Left renal cortex interstitium (tissue), 4 donors: ENCODE measurements at places on chromosomes 1 and 21. TPM values are rescaled to one million over a fixed set of nuclear protein-coding genes. Genes with fewer than 3 reads are reported as not detected.

DNA sequence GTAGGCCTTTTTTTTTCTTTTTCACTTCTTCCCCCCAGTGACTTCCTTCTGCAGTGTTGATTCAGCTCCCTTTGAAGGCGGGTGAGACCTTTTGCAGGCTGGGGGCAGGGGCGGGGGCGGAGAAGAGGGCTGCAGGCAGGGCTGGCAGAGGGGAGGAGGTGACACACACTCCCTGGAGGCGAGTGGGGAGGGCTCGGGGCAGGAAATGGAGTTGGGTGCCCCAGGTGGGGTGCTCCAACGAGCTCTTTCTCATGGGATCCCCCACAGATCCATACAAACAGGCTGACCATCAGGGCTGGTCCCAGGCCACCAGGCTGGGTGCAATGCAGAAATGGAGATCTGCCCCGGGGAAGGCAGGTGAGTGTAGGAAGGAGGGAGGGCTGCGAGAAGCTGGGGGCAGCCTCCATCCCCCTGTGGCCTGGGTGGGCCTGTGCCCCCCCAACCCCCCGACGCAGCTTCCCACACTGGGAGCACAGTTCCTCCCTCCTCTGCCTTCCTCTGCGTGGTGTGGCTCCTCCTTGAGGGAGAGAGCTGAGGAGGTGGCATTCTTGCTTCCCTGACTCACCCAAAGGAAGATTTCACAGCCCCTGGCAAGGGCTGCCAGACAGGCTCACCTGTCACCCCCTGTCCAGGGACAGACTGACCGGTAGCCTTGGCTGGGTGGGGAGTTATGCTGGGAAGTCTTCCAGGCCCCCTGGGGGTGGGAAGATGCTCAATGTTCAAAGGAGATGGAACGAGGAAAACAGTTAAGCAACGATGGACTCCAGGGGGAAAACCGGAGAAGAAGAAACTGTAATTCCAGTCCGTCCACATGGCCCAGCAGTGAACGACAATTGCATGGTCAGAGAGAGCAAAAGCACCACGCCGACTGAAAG is 7.1 kb upstream of the ITGB2 start:
- DNase-seq, result no peak

GRCh38 chr1:182196897-182197870 is 135.7 kb upstream of the ZNF648 start:
- no peak for DNase-seq

- no peak for DNase-seq
Observed at GRCh38 chr1:58854576-58854975, 70.7 kb upstream of the JUN start.

GRCh38 chr1:197441999-197442414 is 174.0 kb downstream of the CRB1 start:
- no peak for DNase-seq

GRCh38 chr1:213883618-213884017 is 104.2 kb upstream of the PROX1 start:
- DNase-seq, result no peak

DNA sequence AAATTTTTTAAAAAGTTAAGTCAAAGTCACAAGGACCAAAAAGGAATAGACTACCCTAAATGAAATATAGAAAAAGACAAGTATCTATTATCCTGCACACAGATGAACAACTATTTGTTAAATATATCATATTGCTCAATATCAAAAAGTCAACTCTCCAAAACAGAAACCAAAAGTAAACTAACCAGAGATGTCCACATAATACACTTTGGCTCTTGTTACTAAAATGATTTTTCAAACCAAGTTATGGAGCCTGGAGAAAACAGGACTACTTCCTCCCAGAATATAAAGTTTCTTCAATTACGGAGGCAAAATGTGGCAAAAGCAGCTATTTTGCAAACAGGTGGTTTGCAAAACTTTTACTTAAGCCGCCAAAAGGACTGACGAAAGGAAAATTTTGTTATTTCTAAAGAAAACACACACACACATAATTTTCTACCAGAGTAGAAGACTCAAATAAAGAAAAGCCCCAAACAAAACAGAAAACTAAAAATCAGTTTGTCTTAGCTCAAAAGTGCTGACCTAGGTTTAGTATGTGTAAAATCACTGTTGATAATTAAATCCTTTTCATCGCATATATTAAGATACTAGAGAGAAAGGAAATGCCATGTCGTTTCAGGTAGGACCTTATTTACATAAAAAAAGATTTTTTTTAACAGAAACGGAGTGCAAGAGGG is 1.1 kb downstream of the DPYD start:
- no peak for DNase-seq

- no peak for DNase-seq
Observed at GRCh38 chr1:211495584-211495983, 3.6 kb upstream of the RD3 start.

DNA sequence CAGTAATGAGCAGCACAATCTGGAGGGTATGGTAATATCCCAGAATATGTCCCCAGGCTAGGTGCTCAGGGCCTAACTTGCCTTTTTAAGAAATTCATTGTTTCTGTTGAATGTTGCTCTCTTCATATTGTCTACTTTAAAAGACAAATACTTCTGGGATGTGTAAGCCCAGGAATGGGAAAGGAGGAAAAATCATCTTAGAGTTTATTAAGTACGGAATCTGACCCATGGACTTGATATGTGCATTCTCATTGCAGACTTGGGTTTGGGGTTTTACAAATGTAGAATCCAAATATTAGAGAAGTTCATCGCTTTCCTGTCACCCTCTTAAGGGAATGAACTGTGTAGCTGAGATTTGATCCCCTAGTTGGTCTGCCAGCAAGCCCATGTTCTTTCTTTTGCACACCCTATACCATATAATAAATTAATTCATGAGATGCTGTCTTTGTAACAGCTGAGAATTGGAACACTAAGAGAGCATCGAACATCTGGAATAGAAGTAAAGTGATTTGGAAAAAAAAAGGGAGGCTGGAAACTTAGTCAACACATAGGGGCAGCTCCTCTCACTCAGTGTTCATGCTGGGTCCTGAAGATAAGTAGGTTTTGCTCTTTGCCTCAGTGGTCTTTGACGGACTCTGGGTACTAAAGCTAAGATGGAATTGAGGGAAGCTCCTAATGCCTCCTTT is 235.8 kb upstream of the C1orf105 start:
- no peak for DNase-seq

DNA sequence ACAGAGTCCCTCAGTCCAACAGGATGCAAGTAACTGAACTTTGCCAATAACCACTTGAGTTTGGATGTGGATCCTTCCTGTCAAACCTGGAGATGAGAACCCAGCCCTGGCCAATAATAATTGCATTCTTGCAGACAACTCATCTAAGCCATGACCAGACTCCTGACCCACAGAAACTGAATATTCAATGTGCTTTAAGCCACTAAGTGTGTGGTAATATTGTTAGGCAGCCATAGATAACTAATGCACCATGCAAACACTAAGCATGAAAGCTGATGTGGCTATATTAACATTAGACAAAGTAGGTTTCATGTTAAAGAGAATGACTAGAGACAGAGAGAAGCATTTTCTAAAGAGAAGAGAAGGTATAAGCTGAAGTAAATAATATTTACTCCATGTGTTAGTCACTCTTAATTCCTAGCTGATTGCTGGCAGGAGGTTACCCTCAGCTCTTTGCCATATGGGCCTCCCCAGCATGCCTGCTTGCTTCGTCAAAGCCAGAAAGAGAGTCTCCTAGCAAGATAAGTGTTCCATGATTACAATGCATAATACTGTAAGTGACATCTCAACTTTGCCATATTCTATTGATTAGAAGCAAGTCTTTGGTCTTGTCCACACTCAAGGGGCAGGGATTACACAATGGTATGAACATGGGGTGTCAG is 276.4 kb upstream of the PLXNA2 start:
- no peak for DNase-seq

DNA sequence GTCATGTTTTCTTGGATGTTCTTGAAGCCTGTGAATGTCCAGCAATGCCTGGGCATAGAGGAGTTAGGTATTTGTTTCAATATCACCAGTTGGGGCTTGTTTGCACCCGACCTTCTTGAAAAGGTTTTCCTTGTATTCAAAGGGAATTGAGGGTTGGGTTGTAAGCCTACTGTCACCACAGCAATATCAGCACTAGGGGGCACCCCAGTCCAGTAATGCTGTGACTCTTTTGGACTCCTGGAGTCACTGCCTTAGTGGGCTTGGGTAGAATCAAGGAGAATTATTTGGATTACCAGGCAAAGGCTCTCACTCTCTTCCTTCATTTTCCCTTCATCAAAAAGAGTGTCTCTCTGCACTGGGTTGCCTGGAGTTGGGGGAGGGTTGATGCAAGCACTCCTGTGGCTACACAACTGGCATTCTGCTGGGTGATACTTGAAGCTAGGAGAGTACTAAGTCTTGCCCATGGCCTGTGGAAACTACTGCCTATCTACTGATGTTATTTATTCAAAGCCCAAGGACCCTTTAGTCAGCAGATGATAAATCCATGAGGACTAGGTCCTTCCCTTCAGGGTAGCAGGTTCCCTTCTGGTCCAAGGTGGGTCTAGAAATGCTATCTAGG is 34.5 kb downstream of the OR10R2 start:
- no peak for DNase-seq

GRCh38 chr1:233064988-233065387 is 114.6 kb downstream of the NTPCR start:
- no peak for DNase-seq

DNA sequence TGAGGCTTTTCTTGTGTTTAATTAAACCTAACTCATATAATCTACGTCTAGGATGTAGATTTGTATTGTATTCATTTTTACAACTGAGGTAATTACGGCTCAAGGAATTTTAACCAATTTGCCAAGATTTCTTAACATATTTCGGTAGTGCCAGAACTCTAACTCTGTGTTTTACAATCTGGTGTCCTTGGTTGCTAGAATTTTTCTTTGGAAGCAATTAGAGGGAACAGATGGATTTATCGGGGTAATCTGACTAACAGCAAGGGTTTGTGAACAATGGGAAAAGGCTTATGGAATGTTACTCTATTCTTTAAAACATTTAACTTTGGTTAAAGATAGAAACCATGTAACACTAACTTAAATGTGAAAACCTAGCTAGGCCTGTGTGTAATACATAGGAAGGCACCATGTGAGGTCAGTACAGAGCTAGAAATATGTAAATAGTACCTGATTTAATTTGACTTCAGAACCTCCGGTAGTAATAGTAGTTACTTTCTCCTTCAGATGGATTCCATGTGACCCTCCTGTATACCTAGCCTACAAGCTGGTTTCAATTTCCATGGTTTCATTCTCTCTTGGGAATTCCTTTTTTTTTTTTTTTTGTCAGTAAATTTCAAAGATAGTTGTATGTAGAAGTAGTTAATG is 1.2 kb downstream of the MTF2 start:
- no peak for DNase-seq

DNA sequence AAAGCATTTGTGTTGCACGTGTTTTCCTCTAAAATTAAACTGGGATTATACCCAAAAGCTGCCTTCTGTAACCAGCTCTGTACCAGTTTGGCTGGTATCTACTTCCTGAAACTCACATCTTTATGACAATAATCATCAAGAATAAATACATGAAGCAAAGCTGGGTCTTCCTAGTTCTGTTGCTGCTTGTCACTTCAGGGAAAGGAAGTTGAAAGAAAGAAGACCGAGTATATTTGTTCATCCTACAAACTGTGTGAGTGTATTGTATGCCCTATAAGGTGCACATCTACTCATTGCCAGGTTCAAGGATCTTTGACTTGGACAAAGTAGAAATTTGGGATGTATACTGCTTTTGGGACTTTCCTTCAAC is 29.1 kb upstream of the IFNGR2 start:
- DNase-seq, result no peak

DNA sequence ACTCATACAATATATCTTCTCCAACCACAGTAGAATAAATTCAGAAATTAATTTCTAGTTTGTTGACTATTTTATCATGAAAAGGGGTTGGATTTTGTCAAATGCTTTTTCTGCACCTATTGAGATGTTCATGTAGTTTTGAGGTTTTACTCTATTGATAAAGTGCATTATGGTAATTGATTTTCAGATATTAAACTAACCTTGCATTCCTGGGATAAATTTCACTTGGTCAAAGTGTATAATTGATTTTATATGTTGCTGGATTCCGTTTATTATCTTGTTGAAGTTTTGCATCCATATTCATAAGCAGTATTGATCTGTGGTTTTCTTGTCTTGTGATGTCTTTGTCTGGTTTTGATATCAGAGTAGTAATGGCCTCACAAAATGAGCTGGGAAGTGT is 34.4 kb upstream of the HYI start:
- no peak for DNase-seq

- no peak for DNase-seq
Observed at GRCh38 chr21:42648606-42649005, 4.8 kb upstream of the PDE9A start.

DNA sequence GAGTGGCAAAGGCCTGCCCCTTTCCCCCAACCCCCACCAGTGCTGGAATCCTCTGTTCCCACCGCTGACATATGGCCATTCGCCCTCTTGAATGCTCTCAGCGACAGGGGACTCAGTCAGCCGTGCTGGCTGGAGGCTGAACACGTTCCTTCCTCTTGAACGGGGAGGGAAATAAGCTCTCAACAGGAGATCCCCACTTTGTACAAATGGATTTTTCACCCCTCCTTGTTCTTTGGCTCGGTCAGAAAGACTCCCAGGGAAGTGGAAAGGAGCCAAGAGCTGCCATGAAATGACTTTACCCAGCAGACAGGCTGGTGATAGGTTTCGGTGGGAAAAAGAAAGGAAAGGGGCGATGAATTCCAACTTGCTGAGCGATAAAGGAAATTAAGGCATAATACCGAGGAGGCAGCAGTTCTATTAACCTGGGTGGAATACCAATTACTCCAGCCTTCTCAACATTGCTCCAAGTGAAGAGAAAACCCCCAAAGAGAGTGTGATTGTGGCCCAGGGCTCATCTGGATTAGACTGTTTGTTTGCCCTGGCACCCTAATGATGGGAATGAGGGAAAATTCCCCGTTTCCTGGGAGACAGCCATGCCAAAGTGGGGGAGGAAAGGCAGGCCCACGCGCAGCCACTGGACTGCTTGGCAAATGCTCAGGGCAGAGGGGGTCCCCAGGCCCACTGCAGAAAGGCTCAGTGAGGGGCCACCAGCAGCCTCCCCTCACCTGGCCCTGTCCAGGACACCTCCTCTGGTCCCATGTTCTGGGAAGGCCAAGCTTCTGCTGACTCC is 23.9 kb downstream of the LRP8 start:
- DNase-seq, result no peak

The SLC16A4 gene
- polyA plus RNA-seq, result 59.4 TPM

The LHX8 gene
- not detected for polyA plus RNA-seq

The TMOD4 gene
- 1.5 TPM for polyA plus RNA-seq

The ZNF362 gene
- polyA plus RNA-seq, result 69.1 TPM

The ARHGEF16 gene
- polyA plus RNA-seq, result 15.2 TPM

The S100B gene
- polyA plus RNA-seq, result 4.7 TPM
